Activated T-cell treated with anti-CD3 and anti-CD28 coated beads, Interleukin-2, amount 50 U/mL, for 24 hours (primary cell): ENCODE measurements at places on chromosomes 5 and 9.

- H3K4me3 ChIP-seq = no peak overlapping the region
- H3K27me3 ChIP-seq = no peaks in the 10 kb centered on the region
- H3K27ac ChIP-seq = peak overlapping the region; percentile 40
- peaks cover 50% of the 10 kb centered on the region for H3K4me1 ChIP-seq
These were observed 5.8 kb downstream of the BRD9 start for GRCh38 chr5:886716-887325.

- peaks cover 92% of the 10 kb centered on the region for H3K36me3 ChIP-seq
- no peak for DNase-seq
- H3K4me1 ChIP-seq = no peaks in the 10 kb centered on the region
These were observed 22.3 kb downstream of the ATPSCKMT start for GRCh38 chr5:10227379-10227778.

DNA sequence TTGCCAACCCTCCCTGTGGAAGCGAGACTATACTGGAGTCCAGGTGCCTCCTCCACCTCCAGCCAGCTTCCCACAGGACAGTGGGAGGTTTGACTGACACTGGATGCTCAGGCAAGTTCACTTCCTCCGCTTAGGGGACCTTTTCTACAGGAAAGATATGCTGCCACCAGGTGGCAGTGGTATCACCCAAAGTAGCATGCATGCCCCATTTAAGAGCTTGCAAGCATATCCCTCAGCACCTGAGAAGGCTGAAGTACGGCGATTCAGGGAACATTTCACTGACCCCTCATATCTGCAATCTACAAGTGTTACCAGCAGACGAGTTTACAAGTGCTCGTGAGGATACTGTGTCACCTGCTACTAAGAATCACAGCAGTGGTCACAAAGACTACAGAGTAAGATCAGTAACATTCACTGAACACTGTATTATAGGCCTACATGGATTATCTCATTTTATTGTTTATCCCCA is 75.5 kb downstream of the KLHL3 start:
- no peaks in the 10 kb centered on the region for H3K27me3 ChIP-seq
- H3K27ac ChIP-seq = no peak overlapping the region
- peaks cover 11% of the 10 kb centered on the region for H3K36me3 ChIP-seq
- no peak overlapping the region for H3K4me3 ChIP-seq
- peaks cover 20% of the 10 kb centered on the region for H3K4me1 ChIP-seq
- peak; percentile 75 for DNase-seq

DNA sequence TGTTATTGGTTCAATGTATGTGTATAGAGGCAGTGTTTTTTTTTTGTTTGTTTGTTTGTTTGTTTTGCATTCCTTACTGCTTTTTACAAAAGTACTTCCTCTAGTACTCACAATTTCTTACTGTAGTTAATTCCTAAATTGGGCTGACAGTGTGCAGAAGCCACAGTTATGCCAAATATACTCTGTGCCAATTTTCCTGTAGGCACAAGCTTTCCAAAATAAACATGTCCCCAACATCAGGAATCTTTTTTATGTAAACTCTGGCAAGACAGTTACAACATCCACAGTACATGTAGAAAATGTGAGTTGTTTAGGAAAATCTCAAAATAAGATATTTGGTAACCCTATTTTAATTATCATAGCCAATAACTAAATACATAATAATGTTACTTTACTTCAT is 161.6 kb upstream of the TSLP start:
- H3K4me1 ChIP-seq = no peaks in the 10 kb centered on the region
- DNase-seq = no peak

- H3K4me3 ChIP-seq = no peak overlapping the region
- H3K27ac ChIP-seq = no peak overlapping the region
- H3K27me3 ChIP-seq = no peaks in the 10 kb centered on the region
- no peaks in the 10 kb centered on the region for H3K36me3 ChIP-seq
These were observed 105.0 kb upstream of the PPP1R26 start for GRCh38 chr9:135374591-135374990.

- peaks cover 74% of the 10 kb centered on the region for H3K4me1 ChIP-seq
- peak; percentile 85 for DNase-seq
- peak overlapping the region; percentile 96 for H3K27ac ChIP-seq
These were observed 3.0 kb downstream of the GRK6 start for GRCh38 chr5:177429248-177430040.

DNA sequence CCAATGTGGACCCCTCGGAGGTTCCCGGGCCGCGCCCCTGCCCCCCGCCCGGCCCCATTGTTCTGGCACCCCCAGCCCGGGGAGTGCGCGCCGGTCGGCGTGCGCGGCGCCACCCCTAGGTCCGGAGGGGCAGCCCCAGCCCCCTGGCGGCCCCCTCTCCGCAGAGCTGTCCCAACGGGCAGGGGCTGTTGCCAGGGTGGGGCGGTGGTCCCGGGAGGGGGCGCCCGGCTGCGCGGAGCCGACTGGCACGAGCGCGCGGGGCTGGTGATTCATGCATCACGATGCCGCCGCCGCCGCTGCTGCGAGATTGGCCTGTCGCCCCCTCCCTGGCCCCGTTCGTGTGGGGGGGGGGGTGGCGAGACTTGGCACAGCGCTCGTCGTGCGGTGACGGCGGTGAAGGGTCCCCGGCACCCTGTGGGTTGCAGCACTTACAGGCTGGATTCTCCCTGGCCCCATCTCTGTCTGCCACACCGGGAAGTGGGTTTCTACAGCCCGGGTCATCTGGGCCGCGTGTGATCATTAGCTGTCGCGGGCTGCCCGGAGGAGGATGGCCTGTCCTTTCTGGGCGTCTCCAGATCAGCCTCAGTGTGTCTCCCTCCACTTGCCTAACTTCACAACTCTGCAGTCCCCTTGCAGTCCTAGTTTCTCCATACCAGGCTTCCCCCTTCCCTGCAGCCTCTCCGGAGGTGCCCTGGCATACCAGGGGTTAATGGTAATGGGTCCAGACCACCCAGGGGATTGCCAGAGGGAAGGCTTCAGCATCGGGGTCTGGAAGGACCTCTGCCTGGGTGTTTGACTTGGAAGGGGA is 858 bp downstream of the NCS1 start:
- peaks cover 8% of the 10 kb centered on the region for H3K4me1 ChIP-seq
- H3K4me3 ChIP-seq = peak overlapping the region; percentile 81
- H3K36me3 ChIP-seq = peaks cover 4% of the 10 kb centered on the region
- peak overlapping the region; percentile 71 for H3K27ac ChIP-seq
- peaks cover 29% of the 10 kb centered on the region for H3K27me3 ChIP-seq

- H3K27me3 ChIP-seq = no peaks in the 10 kb centered on the region
- no peak overlapping the region for H3K4me3 ChIP-seq
- H3K4me1 ChIP-seq = peaks cover 5% of the 10 kb centered on the region
- H3K27ac ChIP-seq = no peak overlapping the region
- no peak for DNase-seq
These were observed 9.6 kb upstream of the CCDC180 start for GRCh38 chr9:97297889-97298288.

- H3K4me3 ChIP-seq = no peak overlapping the region
- H3K36me3 ChIP-seq = no peaks in the 10 kb centered on the region
- H3K4me1 ChIP-seq = peaks cover 28% of the 10 kb centered on the region
- no peak for DNase-seq
- peak overlapping the region; percentile 73 for H3K27ac ChIP-seq
- no peaks in the 10 kb centered on the region for H3K27me3 ChIP-seq
These were observed 291.1 kb downstream of the MLLT3 start for GRCh38 chr9:20331095-20331685.

- no peak for DNase-seq
- H3K27ac ChIP-seq = no peak overlapping the region
- H3K4me3 ChIP-seq = no peak overlapping the region
These were observed 324.4 kb downstream of the NDUFS4 start for GRCh38 chr5:53884844-53885243.

GRCh38 chr5:158382473-158382872 is 523.5 kb upstream of the CLINT1 start:
- H3K4me3 ChIP-seq = no peak overlapping the region
- no peak overlapping the region for H3K27ac ChIP-seq
- peaks cover 18% of the 10 kb centered on the region for H3K4me1 ChIP-seq
- no peak for DNase-seq
- no peaks in the 10 kb centered on the region for H3K36me3 ChIP-seq
- no peaks in the 10 kb centered on the region for H3K27me3 ChIP-seq

GRCh38 chr5:72134226-72134899 is 27.1 kb downstream of the MAP1B start:
- H3K27ac ChIP-seq = no peak overlapping the region
- H3K4me1 ChIP-seq = peaks cover 30% of the 10 kb centered on the region
- no peak overlapping the region for H3K4me3 ChIP-seq
- no peaks in the 10 kb centered on the region for H3K36me3 ChIP-seq
- peaks cover 60% of the 10 kb centered on the region for H3K27me3 ChIP-seq
- DNase-seq = no peak

DNA sequence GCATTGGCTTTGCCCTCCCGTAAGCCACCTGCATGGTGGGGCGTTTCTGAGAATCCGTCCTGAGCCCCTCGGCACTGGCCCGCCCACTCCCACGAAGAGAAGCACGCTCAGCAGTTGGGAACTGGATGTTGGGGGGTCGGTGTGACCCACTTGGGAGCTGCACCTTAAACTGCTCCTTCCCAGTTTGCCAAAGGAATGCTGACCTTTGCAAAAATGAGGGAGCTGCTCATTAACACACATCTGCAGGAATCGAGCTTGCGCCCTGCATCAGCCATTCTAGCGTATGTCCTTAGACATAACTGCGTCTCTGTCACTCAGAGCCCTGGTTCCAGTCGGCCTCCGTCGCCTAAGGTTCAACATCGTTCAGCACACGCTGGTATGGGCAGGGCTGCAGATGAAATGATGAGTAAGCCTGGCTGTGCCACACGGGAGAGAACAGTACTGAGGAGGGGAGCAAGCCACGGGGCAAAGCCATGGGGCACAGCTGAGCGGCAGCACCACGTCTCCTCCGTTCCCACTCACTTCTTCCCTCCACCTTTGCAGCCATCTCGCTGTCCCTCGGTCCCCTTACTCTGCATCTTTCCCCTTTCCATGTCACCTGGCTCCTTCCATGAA is 28.8 kb upstream of the NCS1 start:
- no peak overlapping the region for H3K4me3 ChIP-seq
- peaks cover 36% of the 10 kb centered on the region for H3K27me3 ChIP-seq
- peaks cover 63% of the 10 kb centered on the region for H3K4me1 ChIP-seq
- peak overlapping the region; percentile 65 for H3K27ac ChIP-seq

DNA sequence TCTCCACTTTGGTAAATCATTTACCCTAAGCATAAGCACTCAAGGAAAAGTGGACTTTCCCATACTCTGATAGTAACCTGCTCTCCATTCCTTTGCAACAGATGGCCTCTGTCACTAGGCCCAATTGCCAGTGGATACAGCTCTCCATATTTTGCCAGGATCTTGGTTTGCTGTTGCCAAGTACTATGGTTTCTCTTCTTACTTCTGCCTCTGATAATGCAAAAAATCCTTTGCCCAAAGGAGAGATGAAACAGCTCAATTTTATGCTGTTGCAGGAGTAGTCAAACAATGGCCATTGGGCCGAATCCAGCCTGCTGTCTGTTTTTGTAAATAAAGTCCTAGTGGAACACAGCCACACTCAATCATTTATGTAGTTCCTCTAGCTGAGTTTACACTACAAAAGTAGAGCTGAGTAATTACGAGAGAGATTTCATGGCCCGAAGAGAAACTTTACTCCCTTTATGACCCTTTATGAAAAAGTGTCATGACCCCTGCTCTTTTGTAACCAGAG is 92.5 kb downstream of the HTR4 start:
- H3K27me3 ChIP-seq = peaks cover 24% of the 10 kb centered on the region
- no peak overlapping the region for H3K4me3 ChIP-seq
- no peak for DNase-seq
- no peaks in the 10 kb centered on the region for H3K36me3 ChIP-seq
- no peaks in the 10 kb centered on the region for H3K4me1 ChIP-seq

- H3K27ac ChIP-seq = no peak overlapping the region
- H3K4me1 ChIP-seq = no peaks in the 10 kb centered on the region
- H3K36me3 ChIP-seq = no peaks in the 10 kb centered on the region
- no peak overlapping the region for H3K4me3 ChIP-seq
- no peak for DNase-seq
- H3K27me3 ChIP-seq = no peaks in the 10 kb centered on the region
These were observed 109.0 kb downstream of the COL5A1 start for GRCh38 chr9:134750450-134751155.

- H3K4me3 ChIP-seq = peak overlapping the region; percentile 80
- no peak for DNase-seq
- H3K27ac ChIP-seq = peak overlapping the region; percentile 3
- H3K27me3 ChIP-seq = peaks cover 3% of the 10 kb centered on the region
- peaks cover 27% of the 10 kb centered on the region for H3K4me1 ChIP-seq
These were observed 83.8 kb upstream of the FREM1 start for GRCh38 chr9:14993901-14994554.

- no peaks in the 10 kb centered on the region for H3K36me3 ChIP-seq
- H3K4me1 ChIP-seq = peaks cover 60% of the 10 kb centered on the region
- no peak for DNase-seq
- no peaks in the 10 kb centered on the region for H3K27me3 ChIP-seq
- H3K4me3 ChIP-seq = peak overlapping the region; percentile 86
These were observed 763 bp downstream of the FGD3 start for GRCh38 chr9:92948038-92948534.

DNA sequence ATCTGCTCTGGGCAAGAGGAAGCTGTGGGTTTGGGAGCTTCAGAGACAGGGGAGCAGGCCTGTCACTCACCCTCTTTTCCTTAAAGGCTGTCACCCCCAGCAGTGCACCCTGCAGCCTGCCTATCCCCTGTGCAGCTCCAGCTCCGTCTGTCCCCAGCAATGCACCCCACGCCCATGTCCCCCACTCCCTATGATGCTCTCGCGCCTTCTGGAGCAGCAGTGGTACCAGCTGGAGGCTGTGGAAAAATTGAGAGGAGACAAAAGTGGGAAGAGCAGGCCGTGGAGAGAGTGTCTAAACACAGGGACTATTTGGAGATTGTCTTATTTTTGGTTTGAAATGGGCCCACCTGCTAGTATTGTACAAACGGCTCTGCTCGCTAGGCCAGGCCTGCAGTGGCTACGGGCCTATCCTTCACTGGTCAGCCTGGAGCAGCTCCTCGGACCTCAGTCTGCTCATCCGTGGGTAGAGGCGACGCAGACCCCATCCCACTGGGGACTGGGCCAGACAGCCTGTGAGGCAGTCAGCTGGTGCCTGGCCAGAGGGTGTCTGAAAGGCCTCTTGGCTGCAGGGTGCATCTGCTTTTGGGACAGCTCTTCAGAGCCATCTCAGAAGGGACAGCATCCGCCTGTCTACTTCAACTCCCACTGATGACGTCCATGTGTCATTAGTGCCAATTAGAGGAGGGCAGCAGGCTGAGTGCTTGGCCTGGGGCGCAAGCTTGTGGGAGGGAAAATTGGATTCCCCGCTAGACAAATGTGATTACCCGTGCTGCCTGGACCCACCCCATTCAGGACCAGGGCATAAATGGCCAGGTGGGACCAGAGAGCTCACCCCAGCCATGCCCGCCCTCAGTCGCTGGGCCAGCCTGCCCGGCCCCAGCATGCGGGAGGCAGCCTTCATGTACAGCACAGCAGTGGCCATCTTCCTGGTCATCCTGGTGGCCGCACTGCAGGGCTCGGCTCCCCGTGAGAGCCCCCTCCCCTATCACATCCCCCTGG is at the start of gene DBH:
TSS of gene DBH (plus strand) at position 831 of the 999 bp plus-strand sequence. CDS start at position 840, 9 bp downstream.
- H3K36me3 ChIP-seq = no peaks in the 10 kb centered on the region
- no peak within 1 kb of the TSS for H3K4me3 ChIP-seq
- no peak for DNase-seq
- H3K27me3 ChIP-seq = no peaks in the 10 kb centered on the region
- no peaks in the 10 kb centered on the region for H3K4me1 ChIP-seq

- H3K27ac ChIP-seq = no peak overlapping the region
- no peaks in the 10 kb centered on the region for H3K36me3 ChIP-seq
- H3K27me3 ChIP-seq = peaks cover 13% of the 10 kb centered on the region
- no peak for DNase-seq
- H3K4me1 ChIP-seq = no peaks in the 10 kb centered on the region
These were observed 55.3 kb upstream of the MTAP start for GRCh38 chr9:21747175-21747574.

- no peak overlapping the region for H3K27ac ChIP-seq
- no peaks in the 10 kb centered on the region for H3K36me3 ChIP-seq
- no peak for DNase-seq
- peaks cover 28% of the 10 kb centered on the region for H3K27me3 ChIP-seq
- no peaks in the 10 kb centered on the region for H3K4me1 ChIP-seq
- H3K4me3 ChIP-seq = no peak overlapping the region
These were observed 425.1 kb downstream of the ARHGEF28 start for GRCh38 chr5:74051076-74051475.
